Stimulated activated CD4-positive, alpha-beta T cell treated with anti-CD3 and anti-CD28 coated beads, TNF-alpha, amount 100 ng/mL, for 1 hour (primary cell): ENCODE measurements at places on chromosomes 7 and 10.

DNA sequence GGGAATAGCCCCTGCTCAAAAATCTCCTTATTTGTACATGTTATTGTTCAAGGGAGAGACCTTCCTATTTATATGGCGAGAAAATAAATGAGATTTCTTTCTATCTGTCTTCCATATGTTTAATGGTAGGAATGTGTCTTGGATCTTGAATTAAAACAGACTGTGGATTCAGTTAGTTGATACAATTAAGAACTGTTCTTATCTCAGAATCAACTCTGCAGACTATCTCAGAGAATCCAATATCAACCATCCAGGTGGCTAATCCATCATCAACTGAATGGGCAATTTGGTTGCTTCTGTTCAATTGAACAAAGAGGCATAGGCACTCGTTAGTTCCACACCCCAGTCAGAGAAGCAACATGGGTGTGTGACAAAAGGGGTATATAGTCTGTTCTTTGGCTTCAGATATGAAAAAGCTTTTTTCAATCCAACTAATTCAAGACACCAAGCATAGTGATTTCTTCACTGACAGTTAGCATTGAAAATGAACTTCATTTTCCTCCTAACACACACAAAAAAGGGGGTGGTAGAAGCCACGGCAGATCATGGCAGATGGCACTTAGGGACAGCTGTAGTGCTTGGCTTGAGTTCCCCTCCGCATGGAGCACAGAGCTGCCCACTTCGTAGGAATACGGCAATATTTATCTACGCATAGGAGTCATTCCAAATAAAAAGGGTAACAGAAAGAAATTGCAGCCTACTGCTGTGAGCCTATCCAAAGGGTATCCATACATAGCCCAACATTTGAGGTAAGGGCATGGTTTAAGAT lies 135.9 kb downstream of the KIAA1217 start:
- DNase-seq, result no peak

GRCh38 chr7:30135301-30136116 lies 723 bp downstream of the MTURN start:
- no peak for DNase-seq

DNA sequence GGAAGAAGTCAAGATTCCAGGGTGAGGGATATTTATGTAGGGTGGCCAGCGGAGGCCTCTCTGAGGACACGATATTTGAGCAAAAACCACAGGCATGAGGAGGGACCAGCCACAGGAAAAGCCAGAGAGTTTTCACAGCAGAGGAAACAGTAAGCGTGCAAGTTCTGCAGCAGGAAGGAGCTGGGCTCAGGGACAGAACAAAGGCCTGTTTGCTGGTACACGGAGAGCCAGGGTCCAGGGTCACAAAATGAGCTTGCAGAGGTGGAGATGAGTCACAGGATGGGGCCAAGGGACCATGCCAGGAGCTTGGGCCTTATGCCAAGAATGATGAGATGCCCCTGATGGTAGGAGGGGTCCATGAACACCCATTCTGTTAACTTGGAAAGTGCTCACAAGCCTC lies 283.5 kb downstream of the PLXNA4 start:
- DNase-seq, result no peak

- no peak for DNase-seq
These were observed 2.4 kb downstream of the SH2D4B start for GRCh38 chr10:80540136-80540535.

- no peak for DNase-seq
These were observed 42.2 kb upstream of the A1CF start for GRCh38 chr10:50927522-50928189.
